ENCODE measurements at places on chromosomes 6 and 20.

DNA sequence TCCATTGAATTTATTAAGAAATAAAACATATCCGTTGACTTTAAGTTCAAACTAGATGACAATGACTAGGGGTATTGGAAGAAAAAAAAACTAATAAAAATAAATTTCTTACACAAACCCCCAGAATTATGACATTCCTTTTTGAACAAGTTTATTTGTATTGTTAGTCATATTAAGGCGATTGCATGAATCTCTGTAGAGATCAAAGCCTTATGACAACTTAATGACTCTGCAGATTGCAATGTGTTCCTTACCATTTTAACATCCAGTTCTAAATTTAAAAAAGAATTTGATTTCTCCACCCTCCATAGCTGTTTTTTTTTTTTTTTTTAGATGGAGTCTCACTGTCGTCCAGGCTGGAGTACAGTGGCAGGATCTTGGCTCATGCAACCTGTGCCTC lies 189.8 kb upstream of the CEP162 start:
- no peak for DNase-seq

DNA sequence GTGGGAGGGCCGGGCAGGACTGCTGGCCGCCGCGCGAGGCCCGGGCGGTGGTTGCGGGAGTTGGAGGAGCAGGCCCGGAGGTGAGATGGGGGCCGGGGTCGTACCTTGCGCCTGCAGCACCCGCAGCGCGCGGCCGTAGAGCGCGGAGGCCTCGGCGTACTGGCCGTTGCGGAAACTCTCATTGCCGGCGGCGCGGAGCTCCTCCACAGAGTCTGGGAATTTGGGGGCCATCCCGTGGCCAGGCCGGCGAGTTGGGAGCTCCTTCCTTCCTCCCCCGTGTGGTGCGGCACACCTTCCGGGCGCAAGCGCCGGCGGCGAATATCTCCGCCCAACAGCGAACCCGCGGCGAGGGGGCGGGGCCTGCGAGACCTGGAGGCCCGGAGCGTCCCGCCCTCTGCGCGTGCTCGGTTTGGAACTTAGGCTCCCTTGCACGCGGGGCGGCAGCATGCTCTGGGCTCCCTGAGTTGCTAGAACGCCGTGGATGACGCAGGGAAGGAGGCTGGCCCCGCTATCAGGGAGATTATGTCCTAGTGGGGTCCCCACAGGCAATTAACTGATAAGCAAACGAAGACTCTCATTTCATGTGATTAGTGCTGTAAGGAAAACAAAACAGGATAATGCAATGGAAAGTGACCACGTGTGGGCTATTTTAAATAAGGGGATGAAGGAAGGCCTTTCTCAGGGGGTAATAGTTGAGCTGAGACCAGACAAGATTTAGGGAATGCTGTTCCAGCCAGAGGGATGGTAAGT lies at the start of gene TOMM34:
Gene TOMM34, minus strand, starts transcription at position 295 of the 750 bp plus-strand sequence. Its CDS starts 64 bp downstream, at position 231.
- DNase-seq: peak; percentile 92

GRCh38 chr6:43977404-43978111 lies 149.7 kb downstream of the MRPL14 start:
- DNase-seq: peak; percentile 1

GRCh38 chr6:4593951-4594350 lies 182.3 kb upstream of the CDYL start:
- DNase-seq: no peak

- no peak for DNase-seq
Observed at GRCh38 chr6:14520536-14520935, 403.0 kb downstream of the CD83 start.

GRCh38 chr20:54468082-54468481 lies 7.3 kb upstream of the DOK5 start:
- no peak for DNase-seq

DNA sequence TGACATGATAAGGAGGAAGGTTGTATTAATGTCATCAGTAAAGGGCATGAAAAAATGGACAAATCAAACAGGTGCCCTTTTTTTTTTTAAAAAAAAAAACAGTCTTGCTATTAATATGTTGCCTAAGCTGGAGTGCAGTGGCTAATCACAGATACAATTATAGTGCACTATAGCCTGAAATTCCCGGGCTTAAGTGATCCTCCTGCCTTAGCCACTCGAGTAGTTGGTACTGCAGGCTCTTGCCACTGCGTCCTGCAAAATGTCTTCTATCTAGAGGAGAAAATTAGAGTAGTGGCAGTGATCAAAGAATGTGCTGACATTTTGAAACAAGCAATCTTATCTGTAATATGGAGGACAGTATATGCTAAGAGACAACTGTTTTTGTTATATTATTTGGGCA lies 127.7 kb downstream of the ASCC3 start:
- no peak for DNase-seq

DNA sequence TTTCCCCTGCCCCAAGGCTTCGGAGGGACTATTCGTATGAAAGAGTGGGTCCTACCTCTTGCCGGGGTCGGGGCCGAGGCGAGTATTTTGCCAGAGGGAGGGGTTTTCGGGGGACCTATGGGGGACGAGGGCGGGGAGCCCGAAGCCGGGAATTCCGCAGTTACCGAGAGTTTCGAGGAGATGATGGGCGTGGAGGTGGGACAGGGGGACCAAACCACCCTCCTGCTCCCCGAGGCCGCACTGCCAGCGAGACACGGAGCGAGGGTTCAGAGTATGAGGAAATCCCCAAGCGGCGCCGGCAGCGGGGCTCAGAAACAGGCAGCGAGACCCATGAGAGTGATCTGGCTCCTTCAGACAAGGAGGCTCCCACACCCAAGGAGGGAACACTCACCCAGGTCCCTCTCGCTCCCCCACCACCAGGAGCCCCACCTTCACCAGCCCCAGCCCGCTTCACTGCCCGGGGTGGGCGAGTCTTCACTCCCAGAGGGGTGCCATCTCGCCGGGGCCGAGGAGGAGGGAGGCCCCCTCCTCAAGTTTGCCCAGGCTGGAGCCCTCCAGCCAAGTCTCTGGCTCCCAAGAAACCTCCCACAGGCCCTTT lies 11.3 kb downstream of the PRRC2A start:
- DNase-seq: no peak

DNA sequence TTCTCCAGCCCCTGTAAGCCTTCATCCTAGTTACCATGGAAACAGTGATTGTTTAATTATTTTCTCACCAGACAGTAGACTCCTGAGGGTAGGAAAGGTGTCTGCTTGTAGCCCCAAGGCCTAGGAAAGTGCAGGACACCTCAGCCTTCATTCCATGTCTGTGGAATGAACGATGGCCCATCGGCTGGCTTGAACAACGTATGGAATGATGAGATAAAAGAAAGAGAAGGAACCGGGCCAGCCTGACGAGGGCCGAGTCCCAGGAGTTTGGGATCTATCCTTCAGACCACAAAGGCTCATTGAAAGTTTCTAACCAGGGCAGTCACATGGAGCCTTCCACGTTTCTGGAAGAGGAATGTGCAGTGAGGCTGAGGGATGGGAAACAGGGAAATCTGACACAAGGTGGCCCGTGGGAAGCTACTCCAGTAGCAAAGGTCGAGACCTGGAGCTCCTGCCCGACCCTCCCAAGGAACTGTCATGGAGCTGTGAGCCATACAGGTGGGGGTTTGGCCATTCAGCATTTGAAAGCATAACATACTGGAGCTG lies 46.1 kb downstream of the PRDM1 start:
- no peak for DNase-seq

DNA sequence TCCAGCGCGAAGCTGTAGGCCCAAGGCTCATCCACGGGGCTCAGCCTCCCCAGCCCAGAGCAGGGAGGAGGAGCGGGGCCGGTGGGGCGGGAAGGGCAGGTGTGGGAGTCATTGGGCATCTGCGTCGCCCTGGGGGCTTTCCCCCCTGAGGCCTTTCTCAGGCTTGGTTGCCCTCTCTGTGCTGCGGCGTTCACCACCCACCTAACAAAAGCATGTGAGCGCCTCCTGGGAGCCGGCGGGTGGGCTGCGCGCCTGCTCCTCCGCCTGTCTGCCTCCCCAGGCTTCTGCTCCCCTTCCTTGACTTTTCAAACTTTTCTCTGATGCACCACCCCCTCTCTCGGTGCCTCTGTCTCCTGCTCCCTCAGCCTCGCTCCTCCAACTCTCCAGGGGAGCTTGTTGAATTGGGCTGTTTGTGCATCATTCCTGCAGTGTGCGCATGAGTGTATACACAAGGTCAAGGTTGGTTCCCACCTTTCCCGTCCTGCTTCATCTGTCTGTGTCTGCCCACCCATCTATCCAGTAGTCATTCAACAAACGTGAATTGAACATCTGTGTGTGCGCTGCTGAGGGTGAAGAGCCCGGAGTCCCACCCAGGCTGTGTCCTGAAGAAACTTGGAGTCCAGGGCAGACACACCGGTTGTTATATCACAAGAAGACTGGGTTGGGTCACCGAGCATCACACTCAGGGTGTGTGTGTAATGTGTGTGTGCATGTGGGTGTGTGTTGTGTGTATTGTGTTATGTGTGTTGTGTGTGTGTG lies 82.4 kb upstream of the NNAT start:
- DNase-seq: no peak

- DNase-seq: no peak
Observed at GRCh38 chr20:17227669-17228623, 1.1 kb downstream of the PCSK2 start.

DNA sequence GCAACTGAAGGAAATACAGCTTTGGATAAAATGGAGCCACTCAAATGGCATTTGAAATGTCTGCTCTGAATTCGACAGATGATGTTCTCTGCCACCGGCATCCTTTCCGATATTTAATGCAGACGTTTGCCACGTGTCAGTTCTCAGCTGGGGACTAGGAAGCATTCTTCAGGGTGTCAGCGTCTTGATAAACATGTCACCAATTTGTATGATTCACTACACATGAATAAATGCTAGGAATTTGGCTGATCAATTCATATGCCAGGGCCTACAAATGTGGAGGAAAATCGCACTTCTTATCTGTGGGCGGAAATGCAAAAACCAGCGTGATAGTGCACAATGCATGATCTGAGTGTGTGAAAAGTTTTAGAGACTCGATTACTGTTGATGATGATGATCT lies 169.5 kb downstream of the SLC24A3 start:
- DNase-seq: no peak

GRCh38 chr6:24658573-24659560 lies 7.8 kb downstream of the TDP2 start:
- DNase-seq: no peak

DNA sequence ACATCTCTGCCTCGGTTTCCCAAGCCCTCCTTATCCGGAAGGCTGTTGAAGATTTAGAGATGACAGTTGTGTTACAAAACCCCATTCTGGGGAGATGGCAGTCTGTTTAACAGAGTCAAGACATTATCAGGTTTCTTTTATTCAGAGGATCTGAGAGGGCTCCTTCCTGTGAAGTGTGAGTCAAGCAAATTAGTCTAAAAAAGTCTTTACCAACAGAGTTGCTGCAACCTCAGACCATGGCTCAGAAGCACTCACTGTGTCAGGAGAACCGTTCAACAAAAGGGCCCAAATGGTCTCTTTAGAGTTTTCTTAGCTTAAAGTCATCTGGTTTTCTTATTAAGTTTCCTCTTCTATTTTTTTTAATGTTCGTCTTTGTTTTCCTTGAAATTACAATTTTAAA lies 717.8 kb downstream of the EPM2A start:
- DNase-seq: no peak

GRCh38 chr20:21156266-21156665 lies 30.4 kb downstream of the KIZ start:
- no peak for DNase-seq

- DNase-seq: no peak
Observed at GRCh38 chr6:72941751-72942150, 283.5 kb downstream of the KHDC1L start.

DNA sequence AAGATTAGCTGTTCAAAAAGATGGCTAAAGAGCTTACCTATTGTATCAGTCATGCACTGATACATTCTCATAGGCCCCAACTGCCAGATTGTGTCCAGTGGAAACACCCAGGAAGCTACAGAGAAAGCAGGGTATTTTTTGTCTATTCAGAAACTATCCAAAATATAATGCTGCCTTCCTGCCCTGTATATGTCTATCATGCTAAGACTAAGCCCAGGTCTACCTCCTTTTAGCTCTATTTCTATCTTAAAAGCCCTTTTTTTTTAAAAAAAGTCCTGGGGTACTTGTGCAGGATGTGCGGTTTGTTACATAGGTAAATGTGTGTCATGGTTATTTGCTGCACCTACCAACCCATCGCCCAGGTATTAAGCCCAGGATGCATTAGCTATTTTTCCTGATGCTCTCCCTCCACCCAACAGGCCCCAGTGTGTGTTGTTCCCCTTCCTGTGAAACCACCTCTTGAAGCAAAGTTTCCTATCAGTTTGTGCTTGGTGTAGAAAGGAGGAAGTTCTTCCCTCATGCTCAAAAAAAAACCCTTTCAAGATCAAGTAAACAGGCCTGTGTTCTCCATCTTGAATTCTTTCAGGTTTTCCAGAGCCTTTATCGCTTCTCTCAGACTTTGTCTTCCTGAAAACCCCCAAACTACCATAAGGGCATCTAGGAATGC lies 514 bp downstream of the DEFB129 start:
- DNase-seq: no peak

DNA sequence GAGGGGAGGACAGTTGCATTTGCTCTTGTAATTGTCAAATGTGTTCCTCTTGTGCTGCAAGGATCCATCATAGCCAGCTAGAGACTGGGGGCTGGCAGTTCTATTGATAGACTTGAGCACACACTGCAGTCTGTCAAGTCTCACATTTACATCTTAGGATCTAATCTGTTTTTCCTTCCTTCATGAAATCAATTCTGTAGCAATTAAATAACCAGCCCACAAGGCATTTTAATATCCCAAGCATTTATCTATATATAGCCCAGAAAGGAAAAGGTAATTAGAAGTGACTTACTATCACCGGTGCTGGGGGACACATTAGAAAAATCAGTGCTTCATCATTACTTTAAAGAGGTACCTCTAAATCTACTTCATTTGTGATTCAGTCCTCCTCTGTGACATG lies 143.0 kb upstream of the STXBP5 start:
- DNase-seq: no peak

- DNase-seq: no peak
Observed at GRCh38 chr6:170256641-170257040, 34.2 kb downstream of the DLL1 start.

DNA sequence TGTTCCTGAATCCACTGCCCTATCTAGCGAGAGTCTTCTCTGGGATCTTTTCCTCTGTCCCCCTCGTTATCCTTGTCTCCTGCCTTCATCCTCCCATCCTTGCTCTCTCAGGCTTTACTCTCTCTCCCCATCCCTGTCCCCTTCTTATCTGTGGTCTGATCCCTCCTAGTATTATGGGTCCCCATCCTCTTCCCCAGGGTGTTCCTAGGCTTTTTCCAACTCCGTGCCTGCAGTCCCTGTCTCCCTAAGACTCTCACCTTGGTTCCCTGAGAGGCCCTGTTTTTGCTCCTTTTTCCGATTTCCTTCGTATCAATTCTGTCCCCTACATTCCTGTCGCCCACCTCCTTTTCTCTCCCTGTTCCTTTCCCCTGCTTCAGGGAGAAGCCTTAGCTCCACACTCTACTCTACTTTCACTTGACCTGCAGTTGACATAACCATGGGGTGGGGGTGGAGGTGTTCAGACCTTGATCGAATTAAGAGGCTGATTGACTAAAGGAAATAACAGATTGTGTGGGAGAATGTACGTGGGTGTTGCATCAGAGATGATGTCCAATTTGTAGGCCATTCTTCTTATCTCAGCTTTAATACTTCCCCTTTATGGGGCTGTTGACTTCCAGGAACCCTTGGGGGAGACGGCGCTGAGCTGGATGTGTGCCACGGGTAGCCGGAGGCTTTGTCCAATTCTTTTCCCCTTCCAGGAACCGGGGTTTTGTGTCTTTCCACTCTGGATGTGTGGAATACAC lies 905 bp downstream of the PPARD start:
- no peak for DNase-seq

All from CD4-positive, alpha-beta T cell treated with Interleukin-2 at 100 ng/mL for 4 hours (primary cell).